ENCODE measurements at places on chromosomes 1 and 21.

DNA sequence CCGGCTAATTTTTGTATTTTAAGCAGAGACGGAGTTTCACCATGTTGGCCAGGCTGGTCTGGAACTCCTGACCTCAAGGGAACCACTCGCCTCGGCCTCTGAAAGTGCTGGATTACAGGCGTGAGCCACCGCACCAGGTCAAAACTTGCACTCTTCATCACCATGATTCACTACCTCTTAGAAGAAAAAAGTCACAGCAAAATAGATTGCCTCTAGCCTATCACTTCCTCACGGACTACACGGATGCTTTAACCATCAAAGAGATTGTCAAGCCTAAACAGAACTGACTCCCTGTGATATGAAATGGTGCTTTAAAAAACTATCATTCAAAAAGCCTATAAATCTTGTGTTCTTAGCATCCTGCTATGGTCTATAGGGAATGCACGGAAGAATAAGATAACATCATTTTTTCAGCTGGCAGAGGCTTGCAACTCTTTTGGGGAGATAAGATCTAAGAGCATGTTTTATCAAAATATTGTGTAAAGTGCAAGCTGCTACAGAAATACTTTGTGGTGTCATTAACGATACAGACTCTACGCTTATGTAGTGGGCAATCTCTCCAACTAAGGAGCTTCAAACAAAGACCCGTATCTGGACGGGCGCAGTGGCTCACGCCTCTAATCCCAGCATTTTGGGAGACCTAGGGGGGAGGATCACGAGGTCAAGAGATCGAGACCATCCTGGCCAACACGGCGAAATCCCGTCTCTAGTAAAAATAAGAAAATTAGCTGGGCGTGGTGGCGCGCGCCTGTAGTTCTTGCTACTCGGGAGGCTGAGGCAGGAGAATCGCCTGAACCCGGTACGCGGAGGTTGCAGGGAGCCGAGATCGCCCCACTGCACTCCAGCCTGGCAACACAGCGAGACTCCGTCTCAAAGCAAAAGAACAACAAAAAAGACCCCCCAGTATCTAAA, 966 bp downstream of the TFB2M start:
- H3K4me3 ChIP-seq: peak overlapping the region; percentile 81
- peaks cover 5% of the 10 kb centered on the region for H3K4me1 ChIP-seq
- peaks cover 7% of the 10 kb centered on the region for H3K36me3 ChIP-seq
- DNase-seq: no peak
- H3K27me3 ChIP-seq: no peaks in the 10 kb centered on the region
- H3K27ac ChIP-seq: peak overlapping the region; percentile 41

DNA sequence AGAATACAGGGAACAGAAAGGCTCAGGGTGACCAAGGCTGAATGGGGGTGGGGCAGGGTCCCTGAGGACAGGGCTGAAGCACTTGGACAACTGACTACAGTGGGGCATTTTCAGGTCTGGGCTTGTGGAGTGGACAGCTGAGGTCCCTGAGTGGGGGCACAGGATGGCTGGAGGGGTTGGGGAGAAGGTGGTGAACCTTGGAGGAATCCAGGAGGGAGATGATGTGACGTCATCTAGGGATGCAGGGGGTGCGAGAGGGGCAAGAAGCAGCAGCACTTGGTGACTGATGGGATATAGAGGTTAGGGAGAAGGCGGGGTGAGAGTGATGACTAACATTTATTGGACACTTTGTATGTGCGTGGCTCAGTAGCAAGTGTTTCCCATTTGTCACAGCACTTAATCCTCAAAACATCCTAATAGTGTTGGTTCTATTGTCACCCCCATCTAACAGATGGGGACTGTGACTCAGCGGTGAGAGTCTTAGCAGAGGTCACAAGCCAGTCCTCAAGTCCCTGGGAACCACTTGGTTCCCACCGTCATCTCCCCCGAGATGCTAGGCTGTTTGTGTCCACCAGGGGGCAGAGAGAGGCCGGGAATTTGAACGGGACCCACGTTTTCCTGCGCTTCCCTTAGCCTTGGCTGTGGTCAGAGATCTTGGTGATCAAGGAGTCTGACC, 27.9 kb upstream of the BMP8B start:
- peaks cover 8% of the 10 kb centered on the region for H3K27me3 ChIP-seq
- H3K36me3 ChIP-seq: no peaks in the 10 kb centered on the region
- no peak overlapping the region for H3K27ac ChIP-seq

GRCh38 chr1:167161242-167161641, 59.4 kb upstream of the POU2F1 start:
- DNase-seq: no peak
- no peaks in the 10 kb centered on the region for H3K4me1 ChIP-seq
- H3K36me3 ChIP-seq: no peaks in the 10 kb centered on the region
- no peak overlapping the region for H3K4me3 ChIP-seq
- H3K27ac ChIP-seq: no peak overlapping the region

DNA sequence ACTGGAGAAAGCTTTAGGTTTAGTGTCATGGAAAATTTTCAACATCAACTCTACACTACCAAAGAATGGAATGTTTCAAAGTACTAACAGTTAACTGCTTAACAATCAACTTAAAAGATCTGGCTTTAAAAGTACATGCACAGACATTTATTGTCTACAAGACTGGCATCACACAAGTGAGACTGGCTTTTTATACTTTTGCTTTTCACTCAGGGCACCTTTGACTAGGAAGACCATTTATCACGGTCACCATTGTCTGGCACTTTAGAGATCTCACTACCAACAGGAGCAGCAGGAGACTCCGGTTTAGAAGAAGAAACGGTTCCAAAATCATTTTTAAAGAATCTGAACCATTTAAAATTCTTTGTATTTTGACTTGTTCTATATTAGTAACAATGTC, 812.3 kb downstream of the ADGRL2 start:
- H3K4me3 ChIP-seq: no peak overlapping the region
- no peaks in the 10 kb centered on the region for H3K27me3 ChIP-seq
- no peaks in the 10 kb centered on the region for H3K4me1 ChIP-seq
- H3K27ac ChIP-seq: no peak overlapping the region

DNA sequence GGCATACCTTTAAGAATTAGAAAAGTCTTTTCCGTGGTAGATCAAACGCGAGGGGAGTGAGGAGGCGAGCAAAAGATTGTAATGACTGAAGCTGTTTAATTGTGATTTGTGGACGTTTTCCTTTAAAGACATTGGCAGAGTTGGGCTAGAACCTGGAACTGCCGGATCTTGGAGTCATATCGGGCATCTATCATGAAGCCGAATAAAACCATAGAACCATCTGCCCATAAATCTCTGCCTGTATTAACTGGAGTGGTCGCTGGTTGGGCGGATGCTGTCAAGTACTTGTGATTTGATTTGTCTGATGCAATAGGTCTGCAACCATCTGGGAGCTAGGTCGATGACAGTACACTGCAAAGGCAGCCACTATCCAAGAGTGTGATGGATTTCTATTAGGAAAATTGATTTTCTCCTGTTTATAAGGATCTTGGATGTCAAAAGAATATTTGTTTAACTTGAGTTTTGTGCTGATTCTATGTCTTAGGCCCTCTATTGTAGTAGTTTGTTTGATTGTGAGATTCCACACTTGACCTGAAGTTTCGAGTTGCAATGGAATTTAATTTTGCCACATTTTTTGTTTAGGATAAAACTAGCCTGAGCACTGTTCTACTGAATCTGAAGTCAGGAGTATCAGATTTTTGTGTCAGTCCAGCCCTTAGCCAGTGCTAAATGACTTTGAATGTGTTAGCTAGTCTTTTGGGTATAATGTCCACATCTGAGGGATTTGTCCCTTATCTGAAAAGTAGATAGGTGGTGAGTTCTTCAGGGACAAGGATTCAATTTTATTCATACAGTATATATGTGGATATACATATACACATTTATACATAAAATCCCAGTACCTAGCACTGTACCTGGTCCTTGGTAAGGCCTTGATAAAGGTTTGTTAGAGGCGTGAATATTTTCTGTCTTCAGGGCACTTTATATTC, 1.2 kb downstream of the SARS1 start:
- H3K4me1 ChIP-seq: peaks cover 5% of the 10 kb centered on the region
- no peaks in the 10 kb centered on the region for H3K27me3 ChIP-seq
- H3K36me3 ChIP-seq: peaks cover 8% of the 10 kb centered on the region
- H3K4me3 ChIP-seq: peak overlapping the region; percentile 73
- peak overlapping the region; percentile 86 for H3K27ac ChIP-seq

DNA sequence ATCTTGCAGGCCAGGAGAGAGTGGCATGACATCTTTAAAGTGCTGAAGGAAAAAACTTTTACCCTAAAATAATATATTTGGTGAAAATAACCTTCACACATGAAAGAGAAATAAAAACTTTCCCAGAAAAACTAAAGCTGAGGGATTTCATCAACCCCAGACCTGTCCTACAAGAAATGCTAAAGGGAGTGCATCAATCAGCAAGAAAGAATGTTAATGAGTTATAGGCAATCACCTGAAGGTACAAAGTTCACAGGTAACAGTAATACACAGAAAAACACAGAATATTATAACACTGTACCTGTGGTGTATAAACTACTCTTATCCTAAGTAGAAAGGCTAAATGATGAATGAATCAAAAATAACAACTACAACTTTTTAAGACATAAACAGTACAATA, 249.2 kb upstream of the PKN2 start:
- no peak overlapping the region for H3K27ac ChIP-seq
- H3K4me3 ChIP-seq: no peak overlapping the region
- H3K36me3 ChIP-seq: no peaks in the 10 kb centered on the region

- H3K27ac ChIP-seq: no peak overlapping the region
- DNase-seq: no peak
- H3K4me3 ChIP-seq: no peak overlapping the region
Measured at GRCh38 chr1:36572142-36572715, 89.5 kb upstream of the CSF3R start.

DNA sequence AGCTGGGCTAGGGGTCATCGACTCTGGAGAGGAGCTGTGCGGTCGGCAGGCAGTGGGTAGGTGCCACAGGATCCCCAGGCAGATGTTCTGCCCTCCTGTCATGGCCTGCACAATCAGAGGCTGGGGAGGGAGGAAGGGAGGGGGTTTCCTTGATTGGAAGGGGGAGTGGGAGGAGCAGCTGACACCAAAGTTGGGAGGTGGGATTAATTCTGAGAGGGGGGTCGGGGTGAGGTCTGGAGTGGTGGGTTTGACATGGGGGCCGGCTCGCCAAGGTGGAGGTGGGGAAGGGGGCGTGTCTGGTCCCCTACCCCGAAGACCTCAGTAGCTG, 651 bp upstream of the HPCA start:
- H3K4me3 ChIP-seq: no peak overlapping the region
- H3K27me3 ChIP-seq: peaks cover 66% of the 10 kb centered on the region
- no peak for DNase-seq
- H3K36me3 ChIP-seq: no peaks in the 10 kb centered on the region

- no peaks in the 10 kb centered on the region for H3K36me3 ChIP-seq
- H3K27me3 ChIP-seq: no peaks in the 10 kb centered on the region
- H3K27ac ChIP-seq: no peak overlapping the region
- no peaks in the 10 kb centered on the region for H3K4me1 ChIP-seq
Measured at GRCh38 chr21:27240839-27241238, 274.0 kb upstream of the ADAMTS5 start.

DNA sequence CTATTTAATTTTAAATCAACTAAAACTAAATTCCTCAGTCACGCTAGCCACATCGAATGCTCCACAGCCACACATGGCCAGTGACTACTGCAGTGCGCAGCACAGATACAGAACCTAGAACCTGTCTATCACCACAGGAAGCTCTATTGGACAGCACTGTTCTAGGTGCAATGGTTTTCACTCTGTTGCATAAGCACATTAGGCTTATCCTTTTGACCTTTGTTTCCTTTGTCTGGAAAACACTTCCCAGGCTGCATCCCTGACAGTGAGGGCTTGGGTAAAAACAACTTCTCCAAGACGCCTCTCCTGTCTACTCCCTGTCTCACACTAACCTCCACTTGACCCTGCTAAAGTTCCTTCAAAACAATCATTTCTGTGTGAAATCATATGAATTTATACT, 33.6 kb upstream of the RAP1GAP start:
- peaks cover 10% of the 10 kb centered on the region for H3K4me1 ChIP-seq
- H3K4me3 ChIP-seq: no peak overlapping the region
- peaks cover 16% of the 10 kb centered on the region for H3K36me3 ChIP-seq
- H3K27me3 ChIP-seq: no peaks in the 10 kb centered on the region
- no peak for DNase-seq

- DNase-seq: peak; percentile 47
- H3K27me3 ChIP-seq: no peaks in the 10 kb centered on the region
- H3K4me1 ChIP-seq: peaks cover 11% of the 10 kb centered on the region
- peak within 1 kb of the TSS; percentile 64 for H3K27ac ChIP-seq
- H3K4me3 ChIP-seq: peak within 1 kb of the TSS; percentile 74
Measured at GRCh38 chr1:184974056-184974836, at the start of gene NIBAN1. Gene NIBAN1 (minus strand): TSS chr1:184974508. CDS start chr1:184974356, 152 bp downstream.

DNA sequence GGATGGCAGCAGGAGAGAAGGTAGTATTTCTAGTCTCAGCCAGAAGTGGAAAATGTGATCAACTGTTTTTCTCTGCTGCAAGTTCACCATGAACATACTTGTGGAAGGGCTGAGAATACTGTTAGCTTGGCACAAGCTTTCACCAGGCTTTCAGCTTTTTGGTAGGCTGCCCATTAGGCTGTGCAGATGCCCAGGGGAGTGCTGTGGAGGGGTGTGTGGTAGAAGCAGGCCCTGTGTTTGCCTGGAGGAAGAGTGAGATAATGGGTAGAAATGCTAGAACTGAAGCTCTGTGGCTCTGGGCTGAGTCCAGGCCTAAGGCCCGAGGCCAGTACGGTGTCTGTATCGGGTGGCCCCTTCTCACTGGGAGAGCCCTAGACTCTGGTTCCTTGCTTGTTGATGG, 9.8 kb downstream of the DNAJC6 start:
- no peaks in the 10 kb centered on the region for H3K4me1 ChIP-seq
- no peak overlapping the region for H3K4me3 ChIP-seq
- H3K27ac ChIP-seq: no peak overlapping the region
- DNase-seq: no peak
- H3K36me3 ChIP-seq: no peaks in the 10 kb centered on the region
- no peaks in the 10 kb centered on the region for H3K27me3 ChIP-seq
